GM23248 (cell line): ENCODE measurements at places on chromosomes 5 and 9.

- no peak for DNase-seq
Measured at GRCh38 chr5:178818094-178818493, 41.7 kb upstream of the ZNF354B start.

- DNase-seq, result no peak
Measured at GRCh38 chr5:165184183-165184582, 1678.8 kb downstream of the MAT2B start.

DNA sequence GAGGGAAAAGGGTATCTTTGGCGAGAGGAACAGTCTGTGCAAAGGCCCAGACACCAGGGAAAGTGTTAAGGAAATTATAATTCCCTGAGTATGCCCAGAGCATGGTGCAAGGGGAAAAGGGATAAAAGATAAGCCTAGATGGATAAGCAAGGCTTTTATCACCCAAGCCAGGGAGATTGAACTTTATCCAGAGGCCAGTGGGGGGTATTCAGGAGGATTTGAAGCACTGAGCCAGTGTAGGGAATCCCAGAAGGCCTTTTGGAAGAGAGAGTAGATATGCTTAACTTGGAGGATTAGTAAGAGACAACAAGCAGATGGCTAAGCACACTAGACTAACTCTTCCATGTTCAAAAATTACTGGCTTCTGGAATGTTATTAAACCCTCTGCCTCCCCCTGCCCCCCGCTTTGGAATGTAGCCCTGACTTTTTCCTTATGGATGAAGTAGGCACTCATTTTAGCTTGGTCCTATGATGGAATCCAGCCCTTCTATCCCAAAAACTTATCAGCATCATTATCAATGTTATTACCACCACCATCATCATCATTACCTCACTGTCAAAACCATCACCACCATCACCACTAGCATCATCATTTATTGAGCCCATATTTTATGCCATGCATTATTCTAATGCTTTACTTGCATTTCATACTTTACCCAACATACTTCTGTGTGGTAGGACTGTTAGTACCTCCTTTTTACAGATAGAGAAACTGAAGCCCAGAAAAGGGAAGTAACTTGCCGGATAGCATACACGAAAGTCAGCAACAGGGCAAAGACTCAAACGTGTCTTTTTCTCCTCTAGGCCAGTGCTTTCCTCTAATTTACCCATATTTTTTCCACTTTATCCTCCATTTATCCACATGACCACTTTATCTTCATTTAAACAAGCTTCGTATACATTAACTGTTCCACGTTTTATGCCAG is 237.0 kb downstream of the PAPPA start:
- DNase-seq, result no peak

- DNase-seq, result no peak
Measured at GRCh38 chr9:118316831-118317343, 612.7 kb downstream of the TLR4 start.

DNA sequence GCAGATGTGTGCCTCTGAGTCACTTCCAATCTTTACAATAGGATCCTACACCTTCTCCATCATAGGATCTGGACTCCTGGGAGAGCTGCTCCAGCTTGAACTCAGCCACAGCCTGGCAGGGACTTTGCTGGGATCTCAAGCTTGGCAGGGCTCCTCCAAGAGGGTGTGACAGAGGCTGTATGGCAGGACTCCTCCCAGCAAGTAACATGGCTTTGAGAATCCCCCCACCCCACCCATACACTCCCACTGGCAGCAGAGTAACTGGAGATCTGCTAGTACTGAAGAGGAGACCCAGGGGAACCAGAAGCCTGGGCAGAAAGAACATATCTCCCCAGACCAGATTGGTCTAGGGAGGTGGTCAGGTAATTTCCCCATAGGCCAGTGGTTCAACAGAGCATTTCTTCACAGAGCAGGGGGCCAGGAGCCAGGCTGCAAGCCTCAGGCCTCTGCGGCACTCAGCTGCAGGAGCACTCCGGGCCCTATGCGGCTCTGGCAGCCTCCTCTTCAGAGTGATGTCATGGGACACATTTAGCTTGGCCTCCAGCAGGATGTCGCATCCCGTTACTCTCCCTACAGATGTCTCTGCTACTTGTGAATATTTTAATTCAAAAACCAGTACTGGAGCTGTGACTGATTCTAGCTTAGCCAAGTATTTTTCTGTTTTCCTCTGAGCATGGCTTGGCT is 1.7 kb upstream of the ACSL6 start:
- no peak for DNase-seq

DNA sequence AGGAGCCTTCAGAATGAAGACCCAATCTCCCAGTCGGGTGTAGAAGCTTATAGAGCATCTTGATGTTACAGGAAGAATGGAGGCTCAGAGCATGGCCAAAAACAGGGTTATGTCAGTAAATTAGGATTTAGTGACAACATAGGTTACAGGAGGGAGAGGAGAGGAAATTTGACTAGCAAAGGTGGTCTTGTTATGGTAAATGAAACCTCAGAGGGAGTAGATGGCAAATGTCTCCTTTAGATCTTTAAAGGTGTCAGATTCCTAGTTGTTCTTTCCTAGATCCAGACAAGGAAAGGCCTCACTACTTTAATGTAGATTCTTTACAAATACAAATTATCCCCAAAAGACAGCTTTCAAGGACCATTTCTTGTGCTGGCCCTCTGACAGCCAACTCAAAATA is 465.0 kb downstream of the DMRTA1 start:
- no peak for DNase-seq

DNA sequence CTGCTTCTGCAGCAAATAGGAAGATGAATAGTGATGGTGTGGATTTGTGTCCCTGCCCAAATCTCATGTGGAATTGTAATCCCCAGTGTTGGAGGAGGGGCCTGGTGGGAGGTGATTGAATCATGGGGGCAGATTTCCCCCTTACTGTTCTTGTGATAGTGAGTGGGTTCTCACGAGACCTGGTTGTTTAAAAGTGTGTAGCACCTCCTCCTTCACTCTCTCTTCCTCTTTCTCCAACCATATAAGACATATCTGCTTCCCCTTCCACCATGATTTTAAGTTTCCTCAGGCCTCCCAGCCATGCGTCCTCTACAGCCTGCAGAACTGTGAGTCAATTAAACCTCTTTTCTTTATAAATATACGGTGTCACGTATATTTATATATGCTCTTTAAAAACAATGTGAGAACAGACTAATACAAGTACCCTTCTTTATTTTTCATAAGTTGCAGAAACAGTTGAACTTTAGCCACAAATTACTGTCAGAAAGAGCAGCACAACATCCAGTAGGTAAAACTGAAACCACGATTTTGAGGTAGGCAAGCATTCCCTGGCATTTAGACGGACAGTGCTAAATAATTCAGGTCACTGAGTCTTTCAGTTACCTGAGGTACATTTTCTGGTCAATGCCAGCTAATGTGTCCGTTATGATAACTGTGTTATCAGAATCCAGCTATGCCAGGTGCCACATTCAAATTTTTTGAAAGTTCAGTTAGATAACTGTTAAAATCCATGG is 79.3 kb upstream of the SPEF2 start:
- DNase-seq, result no peak

GRCh38 chr5:53950621-53951020 is 359.8 kb downstream of the ARL15 start:
- no peak for DNase-seq

GRCh38 chr5:79396265-79396664 is 117.7 kb downstream of the HOMER1 start:
- DNase-seq, result peak; percentile 42

DNA sequence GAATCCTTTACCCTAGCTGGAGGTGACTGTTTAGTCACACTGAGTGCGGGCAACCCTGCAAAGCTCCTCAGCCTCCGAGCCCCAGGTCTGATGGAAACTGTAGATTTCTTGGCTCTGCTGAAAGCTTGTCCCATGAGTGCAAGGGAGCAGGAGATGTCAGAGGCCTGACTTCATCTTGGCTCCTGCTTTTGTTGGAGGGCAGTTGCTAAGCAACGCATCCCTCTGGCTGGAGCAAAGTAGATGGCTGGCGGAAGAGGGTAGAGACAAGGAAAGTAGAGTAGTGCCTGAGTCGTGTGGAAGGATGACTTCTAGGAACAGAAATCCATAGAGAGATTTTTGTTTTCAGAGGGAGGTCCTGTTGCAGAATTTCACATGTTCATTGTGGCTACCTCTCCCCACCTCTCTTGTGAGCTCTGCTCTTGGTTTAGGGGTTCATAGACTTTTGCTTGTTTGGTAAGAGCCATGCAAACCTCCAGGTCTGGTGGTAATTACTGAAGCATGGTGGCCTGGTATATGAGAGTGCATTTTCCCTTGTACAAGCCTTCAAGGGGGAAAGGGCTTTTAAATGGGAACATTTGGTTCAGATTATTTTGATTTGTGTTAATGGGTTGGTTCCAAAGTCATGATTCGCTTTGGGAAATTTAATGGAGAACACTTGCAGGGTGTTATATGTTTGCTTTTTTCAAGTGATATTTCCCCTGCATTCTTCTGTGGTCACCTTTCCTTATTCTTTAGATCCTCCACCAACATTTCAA is 71.5 kb downstream of the ARHGAP26 start:
- peak; percentile 91 for DNase-seq

DNA sequence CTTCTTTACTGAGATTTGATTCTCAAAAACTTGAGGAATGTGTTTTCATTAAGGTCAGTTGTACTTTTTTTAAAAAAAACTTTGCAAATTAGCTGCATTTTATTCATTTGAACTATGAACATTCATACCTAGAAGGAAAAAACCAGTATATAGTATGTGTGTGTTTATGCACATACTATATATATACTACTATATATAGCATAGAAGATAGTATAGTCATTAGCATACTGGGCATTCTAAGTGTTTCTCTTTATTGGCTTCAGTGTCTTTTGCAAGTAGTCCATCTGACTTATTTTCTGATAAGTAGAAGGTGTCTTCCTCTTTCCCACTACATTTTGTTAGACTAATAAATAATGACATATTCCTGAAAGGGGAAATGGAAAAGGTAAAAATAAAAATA is 33.0 kb downstream of the ELOVL7 start:
- no peak for DNase-seq

DNA sequence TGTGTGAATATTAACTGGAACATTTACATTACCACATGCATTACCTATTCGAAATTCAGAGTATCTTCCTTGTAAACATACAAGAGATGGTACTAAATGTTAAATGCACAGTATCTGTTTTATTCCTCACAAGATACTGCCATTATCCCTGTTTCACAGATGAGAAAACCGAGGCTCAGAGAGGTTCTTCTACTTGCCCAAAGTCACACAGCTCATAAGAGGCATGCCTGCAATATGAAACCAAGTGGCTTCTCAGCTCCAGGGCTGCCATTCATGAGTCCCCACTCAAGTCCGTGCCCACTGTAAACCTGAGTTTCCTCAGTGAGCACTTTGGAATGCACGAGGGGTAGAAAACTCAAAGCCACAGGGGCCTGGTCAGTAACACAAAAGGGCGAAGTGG is 55.0 kb upstream of the FABP6 start:
- DNase-seq, result no peak

- peak; percentile 17 for DNase-seq
Measured at GRCh38 chr9:86275962-86276361, 6.4 kb downstream of the ISCA1 start.
